ENCODE measurements at places on chromosomes 12 and 14.

- no peak for DNase-seq
Observed at GRCh38 chr12:916240-916639, 33.3 kb downstream of the RAD52 start.

DNA sequence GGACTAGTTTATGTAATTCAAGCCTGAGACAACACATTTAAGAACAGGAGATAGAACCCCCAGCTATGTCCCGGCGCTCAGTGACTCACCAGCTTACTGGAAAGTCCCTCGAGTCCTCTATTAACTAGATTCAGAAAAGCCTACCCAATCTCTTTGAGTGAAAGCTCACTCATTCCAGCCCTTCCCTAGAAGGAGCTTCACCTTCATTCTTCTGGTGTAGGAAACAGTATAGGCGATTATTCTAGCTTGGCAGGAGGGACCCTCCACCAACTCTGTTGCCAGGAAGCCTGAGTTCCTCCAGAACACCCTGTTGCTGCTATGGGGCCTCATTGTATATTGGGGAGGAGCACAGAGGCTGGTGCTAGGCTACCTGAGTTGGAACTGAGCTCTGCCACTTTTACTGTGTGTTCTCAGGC lies 57.2 kb upstream of the AEBP2 start:
- DNase-seq, result no peak

DNA sequence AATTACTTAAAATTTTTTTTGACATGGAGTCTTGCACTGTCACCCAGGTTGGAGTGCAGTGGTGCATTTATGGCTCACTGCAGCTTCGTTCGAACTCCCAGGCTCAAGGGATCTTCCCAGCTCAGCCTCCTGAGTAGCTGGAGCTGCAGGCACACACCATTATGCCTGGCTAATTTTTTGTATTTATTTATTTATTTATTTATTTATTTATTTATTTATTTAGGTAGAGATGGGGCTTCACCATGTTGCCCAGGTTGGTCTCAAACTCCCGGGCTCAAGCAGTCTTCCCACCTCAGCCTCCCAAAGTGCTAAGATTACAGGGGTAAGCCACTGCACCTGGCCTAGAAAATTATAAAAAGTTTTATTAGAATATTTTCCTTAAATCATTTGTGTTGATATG lies 73.6 kb downstream of the DACT1 start:
- no peak for DNase-seq

GRCh38 chr14:53047307-53048069 lies 96.6 kb upstream of the FERMT2 start:
- DNase-seq, result no peak

- DNase-seq, result no peak
Observed at GRCh38 chr14:99078426-99078825, 193.6 kb downstream of the BCL11B start.

All from NCI-H2227 treated with DMSO at 0.1 percent for 48 hours (cell line).